AG08396 (cell line): ENCODE measurements at places on chromosomes 13 and 19.

DNA sequence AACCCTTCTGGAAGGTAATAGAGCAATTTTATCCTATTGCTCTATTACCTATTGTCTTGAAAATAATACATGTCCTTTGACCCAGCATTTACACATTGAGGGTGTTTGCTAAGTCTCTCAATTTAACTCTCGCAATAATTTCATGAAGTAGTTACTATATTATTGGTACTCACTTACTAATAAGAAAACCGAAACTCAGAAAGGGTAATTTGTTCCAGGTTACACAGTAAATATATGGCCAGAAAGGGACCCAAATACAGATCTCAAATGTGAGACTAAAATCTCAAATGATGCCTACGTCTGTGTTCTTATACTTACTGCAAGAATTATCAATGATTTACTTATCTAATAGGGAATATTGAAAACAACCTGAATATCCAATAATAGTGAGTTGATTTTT is 29.7 kb upstream of the FAM216B start:
- no peak for DNase-seq

DNA sequence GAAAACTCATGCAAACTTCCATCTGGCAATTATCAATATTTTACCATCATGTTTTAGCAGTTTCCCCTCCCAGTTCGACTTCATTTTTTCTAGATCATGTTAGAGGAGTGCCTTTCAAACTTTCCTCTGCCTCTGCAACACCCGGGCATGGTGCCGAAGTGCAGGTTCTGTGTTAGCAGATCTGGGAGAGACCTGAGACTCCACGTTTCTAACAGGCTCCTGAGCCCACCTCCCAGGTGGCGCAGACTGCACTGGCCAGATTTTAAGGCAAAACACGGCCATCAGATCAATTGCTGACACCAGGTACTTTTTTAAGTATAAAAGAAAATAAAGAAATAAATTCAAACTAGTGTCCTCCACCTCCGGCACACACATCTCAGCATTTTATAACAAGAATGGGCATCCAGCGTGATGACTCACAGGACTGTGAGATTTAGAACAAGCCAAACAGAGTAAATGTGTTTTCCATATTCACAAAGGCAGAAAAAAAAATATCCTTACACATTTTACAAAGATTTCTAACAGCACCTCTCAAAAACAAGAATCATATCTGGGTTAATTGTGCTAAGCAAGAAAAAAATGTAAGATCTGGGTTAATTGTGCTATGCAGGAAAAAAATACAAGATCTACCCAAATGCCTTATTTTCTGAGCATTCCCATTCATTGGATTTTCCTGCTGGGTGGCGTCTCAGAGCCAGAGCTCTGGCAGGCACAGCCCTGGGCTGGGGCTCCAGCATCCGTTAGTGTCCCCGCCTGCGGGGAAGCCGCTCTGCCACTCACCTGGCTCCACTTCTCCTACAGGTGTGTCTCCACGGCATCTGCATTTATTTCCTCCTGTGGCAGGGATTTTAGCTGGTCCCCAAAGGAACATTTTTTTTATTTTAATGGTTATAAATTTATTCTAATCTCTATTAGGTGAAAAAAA is 127.9 kb upstream of the SOX1 start:
- DNase-seq: no peak

- no peak for DNase-seq
Observed at GRCh38 chr19:9354651-9355050, 8.2 kb upstream of the ZNF177 start.

GRCh38 chr13:73223372-73223781 is 164.6 kb downstream of the KLF5 start:
- DNase-seq: no peak

- DNase-seq: no peak
Observed at GRCh38 chr19:42411581-42412178, 15.5 kb downstream of the LIPE start.

- no peak for DNase-seq
Observed at GRCh38 chr13:100403675-100404074, 184.9 kb downstream of the GGACT start.

DNA sequence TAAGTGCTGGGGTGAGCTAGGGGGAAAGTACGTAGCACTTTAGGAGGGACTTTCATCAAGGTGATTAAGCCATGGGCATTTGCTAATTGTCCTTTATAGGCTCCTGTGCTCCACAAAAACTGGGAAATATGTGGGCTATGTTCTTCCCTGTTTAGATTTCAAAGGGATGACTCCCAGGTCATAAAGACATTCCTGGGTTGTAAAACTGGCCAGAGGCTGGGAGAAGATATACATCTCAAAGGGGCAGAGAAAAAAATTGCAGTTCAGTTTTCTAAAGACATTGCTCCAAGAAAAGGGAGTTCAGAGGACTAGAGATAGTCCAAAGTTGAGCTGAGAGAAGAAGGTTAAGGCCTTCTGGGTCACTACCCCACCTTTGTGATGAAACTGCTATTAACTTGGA is 204.8 kb downstream of the MYO16 start:
- no peak for DNase-seq

DNA sequence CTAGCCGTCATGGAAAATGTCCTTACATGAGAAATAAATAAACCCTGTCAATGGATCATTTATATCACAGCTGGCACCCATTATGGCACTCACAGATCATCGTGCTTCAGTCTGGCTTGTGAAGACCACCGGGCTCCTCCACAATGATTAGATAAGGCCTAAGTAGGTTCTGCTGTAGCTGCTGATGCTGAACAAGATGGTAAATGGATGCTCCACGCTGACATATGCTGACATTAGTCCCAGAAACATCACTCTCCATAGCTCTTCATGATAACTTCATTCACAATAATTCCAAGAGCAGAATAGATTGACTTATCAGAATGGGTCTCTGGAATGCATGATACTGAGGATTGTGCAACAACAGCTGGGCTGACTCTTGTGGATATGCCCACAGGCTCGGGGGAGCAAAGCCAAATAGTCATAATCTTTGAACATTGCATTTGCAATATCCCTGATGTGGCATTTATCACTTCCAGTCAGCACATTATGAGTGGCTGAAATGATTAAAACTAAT is 63.8 kb upstream of the RXFP2 start:
- no peak for DNase-seq

DNA sequence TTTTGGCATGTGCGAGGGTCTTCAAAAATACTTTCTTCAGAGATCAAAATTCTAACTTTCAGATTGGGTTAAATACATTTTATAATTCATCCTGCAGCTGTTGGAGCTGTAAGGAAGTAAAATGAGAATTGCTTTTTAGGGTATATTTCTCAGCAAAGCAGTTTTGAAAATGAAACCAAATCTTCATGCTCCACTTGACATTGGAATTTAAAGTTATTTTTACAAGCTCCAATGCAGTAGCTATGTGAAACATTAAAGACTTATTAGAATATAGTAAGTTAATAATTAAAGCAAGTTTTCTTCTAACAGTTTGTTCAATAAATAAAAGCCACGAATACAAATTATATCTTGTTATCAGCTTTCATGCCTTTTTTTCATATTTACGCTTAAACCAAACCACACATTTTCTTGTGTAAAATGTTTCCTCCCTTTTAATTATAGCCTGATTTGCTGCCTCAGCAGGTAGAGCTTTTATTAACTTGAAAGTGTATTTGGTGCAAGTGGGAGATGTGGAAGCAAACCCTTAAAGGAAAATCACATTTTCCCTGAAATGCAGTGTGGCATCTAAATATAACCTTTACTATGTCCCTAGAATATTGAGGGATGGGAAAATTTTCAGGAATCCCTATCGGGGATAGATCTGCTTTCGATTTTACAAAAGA is 12.4 kb upstream of the MICU2 start:
- DNase-seq: no peak

GRCh38 chr19:8261347-8261746 is 46.8 kb downstream of the CD320 start:
- DNase-seq: no peak

DNA sequence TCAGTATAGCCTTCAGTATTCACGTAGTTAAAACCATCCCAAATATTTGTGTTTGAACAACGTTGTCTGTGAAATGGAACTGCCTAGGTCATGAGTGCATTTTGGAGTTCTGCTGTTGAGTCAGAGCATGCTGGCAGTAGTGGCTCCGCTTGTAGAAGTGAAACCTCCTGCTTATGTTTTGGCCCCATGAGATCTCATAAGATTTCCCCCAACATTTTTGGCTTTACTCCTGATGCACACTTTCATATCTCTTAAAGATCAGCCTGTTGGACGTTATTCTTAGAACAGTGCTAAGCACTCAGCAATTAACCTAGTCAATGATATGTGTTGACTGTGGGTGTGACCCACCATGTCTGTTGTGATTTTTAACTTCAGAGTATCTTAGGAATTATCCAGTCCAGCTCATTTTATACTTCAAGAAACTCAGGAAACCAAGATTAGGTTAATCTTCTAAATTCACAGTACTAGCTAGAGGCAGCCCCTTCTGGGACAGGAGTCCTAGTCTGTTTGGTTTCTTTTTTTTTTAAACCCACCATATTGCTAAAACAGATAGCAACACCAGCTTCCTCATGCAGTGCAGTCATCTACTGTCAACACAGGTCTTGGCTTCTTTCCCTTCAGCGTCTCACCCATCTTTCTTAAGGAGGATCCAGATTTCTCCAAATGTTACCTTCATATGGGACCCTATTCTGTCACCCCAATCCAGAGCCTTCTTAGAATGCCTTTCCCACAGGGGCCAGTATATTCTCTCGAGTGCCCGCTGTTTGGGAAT is 26.2 kb downstream of the RAP2A start:
- DNase-seq: no peak

- no peak for DNase-seq
Observed at GRCh38 chr19:43644181-43644580, 4.5 kb upstream of the CADM4 start.

GRCh38 chr19:6970021-6970420 is 51.2 kb downstream of the MBD3L2B start:
- DNase-seq: no peak
